ENCODE measurements at places on chromosomes 12 and 14.

DNA sequence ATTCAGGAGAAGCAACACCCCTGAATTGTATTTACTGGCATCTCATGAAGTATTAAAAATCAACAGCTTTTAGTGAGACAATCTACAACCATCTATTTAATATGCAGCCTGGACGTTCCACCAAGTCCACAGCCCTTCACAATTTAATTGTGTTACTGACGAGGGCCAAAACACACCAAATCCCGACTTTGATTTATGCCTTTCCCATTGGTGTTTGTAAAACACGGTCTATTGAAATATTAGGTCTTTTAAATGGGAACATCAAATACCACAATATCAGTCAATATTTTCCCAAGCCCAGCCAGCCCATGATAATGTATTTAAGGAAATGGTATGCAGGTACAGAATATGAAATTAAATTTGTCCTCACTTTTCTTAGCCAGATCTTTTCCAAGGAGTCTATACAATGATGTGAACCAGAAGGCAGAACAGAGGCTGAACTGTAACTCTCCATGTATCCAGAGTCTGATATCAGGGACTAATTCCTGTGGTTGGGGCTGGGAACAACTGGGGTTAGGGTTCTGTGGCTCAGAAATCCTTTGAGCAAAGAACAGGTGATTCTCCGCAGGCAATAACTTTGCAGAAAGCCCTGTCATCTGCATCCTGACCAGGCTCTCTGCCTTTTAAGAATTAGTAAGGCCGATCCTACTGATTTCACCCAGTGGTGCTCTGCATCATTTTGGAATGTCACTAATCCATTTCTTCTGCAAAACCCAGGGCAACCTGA, 179.3 kb upstream of the GZMB start:
- DNase-seq: no peak

DNA sequence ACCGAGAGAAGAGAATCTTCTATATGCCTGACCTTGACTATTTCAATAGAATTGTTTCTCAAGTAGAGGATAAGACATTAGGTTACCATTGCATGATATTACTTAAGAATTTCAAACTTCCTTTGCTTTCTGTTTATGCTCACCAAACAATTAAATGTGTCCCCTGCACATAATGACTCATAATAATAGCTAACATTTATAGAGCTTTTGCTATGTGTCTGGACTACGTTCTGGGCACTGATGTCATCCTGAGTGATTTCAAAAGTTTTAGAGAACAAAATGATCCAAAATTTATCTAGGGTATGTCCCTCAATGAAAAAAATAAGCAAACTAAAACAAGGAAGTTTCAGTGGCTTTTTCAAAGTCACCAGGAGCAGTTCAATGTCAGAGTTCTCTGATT, 38.8 kb downstream of the SLC15A5 start:
- DNase-seq: no peak

DNA sequence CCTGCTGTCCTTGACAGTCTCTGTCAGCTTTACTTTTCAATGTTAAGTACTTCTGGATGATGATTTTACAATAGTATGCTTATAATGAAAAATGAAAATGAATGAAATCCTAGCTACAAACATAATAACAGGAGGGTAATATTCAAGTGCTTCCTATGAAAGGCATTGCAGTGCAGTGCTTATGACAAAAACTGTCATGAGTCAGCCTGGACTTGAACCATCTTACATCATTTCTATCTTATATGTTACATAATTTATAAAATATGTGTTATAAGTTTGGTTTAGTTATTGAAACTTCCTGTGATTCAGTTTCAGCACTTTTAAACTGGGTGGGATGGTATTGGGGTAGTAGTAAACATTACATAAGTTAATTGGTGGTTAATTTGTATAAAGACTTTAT, 451.7 kb downstream of the TMEM117 start:
- DNase-seq: no peak

DNA sequence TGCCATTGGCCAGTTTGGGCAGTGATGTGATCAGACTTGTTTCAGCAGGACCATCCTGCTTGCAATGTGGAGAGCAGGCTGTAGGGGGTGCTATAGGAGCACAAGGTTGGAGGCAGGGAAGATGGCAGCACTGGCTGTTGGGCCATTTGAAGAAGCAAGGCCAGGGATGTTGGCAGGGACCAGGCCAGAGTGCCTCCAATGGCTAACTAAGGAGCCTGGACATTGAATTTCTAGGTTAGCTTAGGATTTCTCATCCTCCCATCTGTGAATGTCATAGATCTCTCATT, 23.5 kb downstream of the FGF23 start:
- DNase-seq: no peak

DNA sequence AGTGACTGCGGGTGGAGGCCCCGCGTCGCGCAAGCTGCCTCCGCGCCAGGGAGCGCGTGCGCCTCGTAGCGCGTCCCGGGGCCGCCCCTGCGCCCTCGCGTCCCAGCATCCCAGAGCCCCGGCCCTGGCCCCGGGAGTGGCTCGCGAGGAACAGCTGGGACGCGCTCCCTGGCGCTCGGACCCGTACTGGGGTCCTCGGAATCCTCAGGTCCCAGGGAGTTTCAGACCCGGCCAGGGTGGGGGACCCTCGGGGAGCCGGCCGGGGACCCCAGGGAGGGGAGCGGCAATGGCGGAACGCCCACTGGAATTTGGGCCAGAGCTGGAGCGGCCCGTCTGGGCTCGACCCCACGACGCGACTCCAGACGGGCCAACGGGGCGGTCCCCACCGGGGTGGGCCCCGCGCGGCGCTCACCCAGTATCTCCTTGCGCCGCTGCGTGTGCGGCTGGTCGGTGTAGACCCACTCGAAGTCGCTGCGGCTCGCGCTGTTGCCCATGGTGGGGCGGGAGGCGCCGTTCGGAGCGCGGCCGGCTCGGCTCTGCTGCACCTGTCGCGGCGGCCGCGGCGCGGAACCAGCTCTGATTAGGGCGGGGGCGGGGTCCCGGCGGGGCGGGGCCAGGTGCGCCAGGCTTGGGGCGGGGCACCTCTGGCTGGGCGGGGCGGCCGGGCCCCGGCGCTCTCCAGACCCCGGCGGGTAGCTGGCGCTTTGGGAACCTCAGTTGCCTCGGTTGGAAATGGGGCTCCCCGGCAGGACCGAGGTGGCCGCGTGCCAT, at the start of gene DEGS2:
TSS of gene DEGS2 (minus strand) at position 552 of the 771 bp plus-strand sequence. CDS start at position 494, 58 bp downstream.
- no peak for DNase-seq

DNA sequence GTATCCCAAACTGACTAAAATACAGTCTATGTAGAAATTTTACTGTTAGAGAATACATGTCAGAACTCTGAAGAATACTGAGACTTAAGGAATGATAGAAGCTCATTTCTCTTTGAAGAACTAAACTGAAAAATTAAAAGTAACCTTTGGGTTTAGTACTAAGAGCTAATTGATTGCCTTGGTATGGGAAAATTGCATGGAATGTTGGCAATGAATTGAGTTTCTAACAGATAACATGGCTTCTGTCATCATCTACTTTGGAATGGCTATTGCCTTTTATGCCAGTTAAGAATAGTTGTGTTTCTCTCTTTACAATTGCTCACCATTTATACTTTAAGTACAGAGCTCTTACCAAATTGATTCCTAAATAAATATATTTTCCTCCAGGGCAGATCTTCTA, 308.8 kb upstream of the SYT1 start:
- no peak for DNase-seq

DNA sequence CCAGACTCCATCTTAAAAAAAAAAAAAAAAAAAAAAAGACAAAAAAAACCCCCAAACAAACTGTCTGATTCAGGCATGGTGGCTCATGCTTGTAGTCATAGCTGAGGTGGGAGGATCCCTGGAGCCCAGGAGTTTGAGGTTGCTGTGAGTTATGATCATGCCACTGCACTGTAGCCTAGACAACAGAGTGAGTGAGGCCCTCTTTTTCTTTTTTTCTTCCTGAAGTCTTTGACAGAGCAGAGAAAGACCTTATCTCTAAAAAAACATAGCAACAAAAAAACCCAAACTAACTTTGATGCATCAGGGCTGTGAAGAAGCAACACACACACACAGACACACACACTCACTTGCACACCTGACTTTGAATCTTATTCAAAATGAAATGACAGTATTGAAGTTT, 7.7 kb upstream of the AMN1 start:
- DNase-seq: no peak

- no peak for DNase-seq
These were observed 36.8 kb upstream of the ALG10B start for GRCh38 chr12:38279756-38280155.

- DNase-seq: no peak
These were observed 117.6 kb downstream of the CMAS start for GRCh38 chr12:22163594-22163993.

DNA sequence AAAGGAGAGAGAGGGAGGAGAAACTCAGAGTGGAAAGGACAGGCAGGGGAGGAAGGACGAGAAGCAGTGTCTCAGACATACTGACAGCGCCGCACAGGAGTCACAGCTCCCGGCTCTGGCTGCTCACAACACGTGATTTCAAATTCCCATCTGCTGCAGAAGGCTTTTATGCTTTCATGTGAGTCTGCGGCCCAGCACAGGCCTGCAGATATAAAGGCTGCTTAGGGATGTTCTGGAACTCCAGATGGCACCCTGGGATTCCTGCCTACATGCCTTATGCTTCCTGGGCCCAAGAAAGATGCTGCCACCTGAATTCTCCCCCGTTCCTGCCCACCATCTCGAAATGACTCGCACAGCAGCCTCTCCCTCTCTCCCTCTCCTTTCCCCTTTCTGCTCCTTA, 89.6 kb downstream of the NUAK1 start:
- no peak for DNase-seq

DNA sequence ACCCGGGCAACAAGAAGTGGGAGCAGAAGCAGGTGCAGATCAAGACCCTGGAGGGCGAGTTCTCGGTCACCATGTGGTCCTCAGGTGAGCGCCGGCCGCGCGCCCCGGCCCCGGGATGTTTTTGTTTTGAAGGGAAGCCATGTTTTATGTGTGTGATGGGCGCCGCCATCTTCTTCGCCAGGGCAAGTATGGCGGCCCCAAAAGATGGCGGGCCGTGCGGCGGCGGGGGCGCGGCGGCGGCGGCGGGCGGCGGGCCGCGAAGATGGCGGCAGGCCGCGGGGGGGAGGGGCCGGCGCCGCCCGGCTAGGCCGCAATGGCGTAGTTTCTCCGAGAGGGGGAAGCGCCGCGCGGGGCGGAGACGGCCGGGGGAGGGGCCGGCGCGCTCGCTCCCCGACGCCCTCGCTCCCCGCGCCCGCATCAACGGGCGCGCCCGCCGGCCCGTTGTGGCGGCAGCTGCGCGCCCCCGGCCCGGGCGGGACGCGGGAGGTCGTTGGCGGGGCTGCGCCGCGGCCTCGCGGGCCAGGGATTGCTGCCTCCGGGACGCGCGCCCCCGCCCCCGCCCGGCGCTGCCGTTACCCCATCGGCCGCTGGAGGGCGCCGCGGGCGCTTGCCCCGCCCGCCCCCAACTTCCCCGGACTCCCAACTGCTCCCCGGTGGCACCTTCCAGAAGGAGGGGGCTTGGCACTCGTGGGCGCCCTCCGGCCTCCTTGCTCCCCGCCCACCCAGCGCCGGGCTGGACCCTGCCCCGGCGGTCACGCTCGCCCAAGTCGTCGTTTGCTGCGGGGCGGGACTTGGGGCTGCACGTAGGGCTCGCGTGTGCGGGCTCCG, 1.1 kb downstream of the YY1 start:
- peak; percentile 75 for DNase-seq

DNA sequence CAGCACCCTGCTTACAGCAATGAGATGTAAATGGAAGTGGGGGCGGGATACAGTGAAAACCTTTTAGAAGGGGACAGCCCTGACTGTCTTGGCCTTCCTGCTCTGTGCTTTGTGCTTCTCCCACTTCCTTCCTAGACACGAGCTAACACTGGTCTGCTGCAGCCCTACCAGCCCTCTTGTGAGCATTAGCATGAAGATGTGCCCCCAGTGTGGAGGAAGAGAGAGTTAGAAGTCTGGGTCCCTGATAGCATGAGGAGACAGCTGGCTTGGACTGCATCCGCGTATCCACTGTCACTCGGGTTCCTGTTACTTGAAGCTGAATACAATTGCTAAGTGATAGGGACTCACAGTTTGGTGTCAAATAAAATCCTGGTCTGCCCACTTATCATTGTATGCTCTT, 248.1 kb upstream of the SOX5 start:
- DNase-seq: no peak

DNA sequence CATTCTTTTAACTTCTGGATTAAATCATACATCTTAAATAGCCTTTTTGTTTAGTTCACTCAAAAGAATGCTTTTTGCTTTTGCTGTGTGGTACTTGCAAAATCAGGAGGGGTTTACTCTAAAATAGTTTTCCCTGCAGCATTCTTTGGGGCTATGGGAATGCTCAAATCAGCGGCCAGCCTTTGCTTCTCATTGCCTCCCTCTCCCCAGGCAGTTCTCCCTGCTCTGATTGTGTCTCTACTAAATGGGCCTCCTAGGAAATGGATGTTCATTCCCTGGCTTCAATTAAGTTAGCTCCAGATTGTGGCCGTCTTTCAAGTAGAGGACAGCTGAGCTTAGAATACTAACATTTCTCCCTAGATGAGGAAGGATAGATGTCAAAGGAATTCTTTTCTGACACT, 4.4 kb downstream of the TULP3 start:
- no peak for DNase-seq

DNA sequence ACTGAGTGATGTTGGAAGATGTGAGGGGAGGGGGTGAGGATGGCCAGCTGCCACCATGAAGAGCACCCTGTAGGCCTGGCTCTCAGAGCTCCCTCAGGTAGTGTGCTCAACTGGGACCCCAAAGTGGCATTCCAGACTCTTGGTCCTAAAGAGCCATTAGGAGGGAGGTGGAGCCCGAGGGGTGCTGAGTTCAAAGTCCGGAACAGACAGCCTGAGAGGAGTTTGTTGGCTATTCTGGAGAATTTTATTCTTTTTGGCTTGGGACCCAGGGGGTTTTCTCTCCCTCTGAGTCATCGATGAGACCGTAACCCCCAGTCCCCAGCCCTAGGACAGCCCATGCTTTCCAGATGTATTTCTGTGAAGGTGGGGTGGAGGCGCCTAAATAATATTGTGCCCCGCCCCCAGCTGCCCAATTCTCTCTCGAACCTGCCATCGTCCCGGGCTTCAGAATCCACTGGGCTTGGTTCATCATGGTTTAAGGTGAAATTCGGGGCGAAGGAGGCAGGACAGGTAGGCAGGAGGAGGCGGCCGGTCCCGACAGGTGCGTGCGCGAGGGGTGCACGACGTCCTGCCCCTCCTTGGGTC, 690 bp upstream of the RBP5 start:
- DNase-seq: no peak

- DNase-seq: no peak
These were observed 2.3 kb downstream of the ANKLE2 start for GRCh38 chr12:132759359-132759758.

GRCh38 chr12:114152890-114153289, 186.8 kb upstream of the RBM19 start:
- no peak for DNase-seq

- no peak for DNase-seq
These were observed 72.5 kb downstream of the HMGA2 start for GRCh38 chr12:65896743-65897142.

DNA sequence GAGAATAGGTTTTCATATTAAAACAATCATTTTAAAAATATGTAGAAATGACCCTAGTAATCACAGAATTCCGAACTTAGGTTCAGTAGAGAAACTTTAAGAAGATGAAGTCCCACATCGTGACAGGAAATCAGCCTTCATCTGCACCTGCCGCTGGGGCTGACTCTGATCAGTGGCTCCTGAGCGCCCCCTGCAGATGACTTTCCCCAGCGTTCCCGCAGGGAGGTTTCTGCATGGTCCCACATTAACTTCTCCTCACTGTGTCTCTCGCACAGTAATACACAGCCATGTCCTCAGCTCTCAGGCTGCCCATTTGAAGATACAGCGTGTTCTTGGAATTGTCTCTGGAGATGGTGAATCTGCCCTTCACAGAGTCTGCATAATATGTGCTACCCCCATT, 1131.1 kb downstream of the TMEM121 start:
- no peak for DNase-seq
